ENCODE measurements at places on chromosomes 2 and 18.

- DNase-seq = no peak
These were observed 214.3 kb downstream of the FAM210A start for GRCh38 chr18:13511961-13512577.

- no peak for DNase-seq
These were observed 37.5 kb upstream of the PPM1B start for GRCh38 chr2:44131177-44131576.

DNA sequence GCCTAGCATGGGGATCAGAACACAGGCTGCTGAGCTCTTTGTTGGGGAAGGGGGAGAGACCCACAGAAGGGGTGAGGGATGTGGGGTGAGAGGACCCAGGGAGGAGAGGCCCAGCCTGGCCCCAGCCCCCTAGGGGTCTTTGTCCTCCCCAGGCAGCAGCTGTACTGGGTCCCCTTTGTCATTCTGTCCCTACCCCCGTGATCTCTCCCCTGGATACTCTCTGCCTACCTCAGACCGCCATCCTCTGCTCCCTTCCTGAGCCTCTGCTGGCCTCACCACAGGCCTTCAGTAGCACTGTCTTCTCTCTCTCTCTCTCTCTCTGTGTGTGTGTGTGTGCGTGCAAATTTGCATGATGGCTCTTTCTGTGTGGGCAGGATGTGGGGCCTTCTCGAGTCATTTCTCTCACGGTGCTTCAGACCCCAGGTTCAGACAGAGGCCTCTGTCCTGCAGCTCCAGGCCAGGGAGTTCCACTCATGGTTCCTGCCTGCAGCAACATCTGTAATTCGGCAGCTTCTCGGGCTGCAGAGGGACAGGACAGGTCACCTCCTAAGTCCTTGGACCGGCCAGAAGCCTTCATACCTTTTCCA is 1.4 kb downstream of the PSD4 start:
- no peak for DNase-seq

DNA sequence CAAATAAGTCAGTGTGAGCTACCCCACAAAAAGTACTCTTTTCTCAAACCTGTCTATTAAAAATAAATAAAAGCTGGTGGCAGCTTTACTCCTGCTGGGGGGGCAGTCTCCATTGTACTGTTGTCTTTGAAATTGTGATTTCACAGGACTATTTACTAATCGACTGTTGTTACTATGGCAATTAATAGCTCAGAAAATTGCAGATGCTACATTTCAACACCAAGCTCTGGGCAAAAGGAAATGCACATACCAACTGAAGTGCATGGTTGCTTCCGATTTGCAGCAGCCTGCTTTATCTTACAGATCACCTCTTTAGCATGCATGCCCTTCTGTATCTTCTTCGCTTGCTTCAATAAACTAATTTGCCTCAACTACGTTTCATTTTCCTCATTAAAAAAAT is 117.6 kb upstream of the DAPL1 start:
- no peak for DNase-seq

DNA sequence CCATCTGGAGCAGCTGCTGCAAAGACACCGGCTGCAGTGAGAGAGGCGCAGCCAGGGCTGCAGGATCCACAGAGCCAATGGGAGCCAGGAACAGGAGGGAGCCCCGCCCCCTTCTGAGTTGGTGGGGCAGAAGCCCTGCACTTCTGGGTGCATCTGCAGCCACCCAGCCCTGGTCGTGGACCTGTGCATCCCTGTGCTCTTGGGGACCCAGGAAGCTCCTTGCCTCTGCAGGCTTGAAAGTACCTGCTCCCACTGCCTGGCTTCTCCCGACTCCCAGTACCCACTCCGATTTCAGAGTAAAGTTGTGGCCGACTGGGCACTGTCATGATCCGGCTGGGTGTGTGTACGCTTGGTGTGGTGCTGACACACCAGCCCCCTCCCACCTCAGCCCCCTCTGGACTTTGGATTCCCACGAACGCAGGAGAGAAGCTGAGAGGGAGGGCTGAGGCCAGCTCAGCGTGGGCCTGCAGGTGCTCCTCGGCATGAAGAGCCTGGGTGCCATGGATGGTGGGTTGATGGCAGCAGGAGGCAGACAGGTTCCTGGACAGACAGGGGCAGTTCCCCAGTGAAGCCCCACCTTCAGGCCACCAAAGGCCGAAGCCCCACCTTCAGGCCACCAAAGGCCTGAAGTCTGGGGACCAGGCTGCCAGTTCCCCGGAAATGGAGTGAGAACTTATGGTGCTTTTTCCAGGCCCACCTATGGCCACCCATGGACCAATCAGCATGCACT is 34.9 kb downstream of the LRRTM4 start:
- DNase-seq = no peak
